ENCODE measurements at places on chromosomes 16 and 17.

DNA sequence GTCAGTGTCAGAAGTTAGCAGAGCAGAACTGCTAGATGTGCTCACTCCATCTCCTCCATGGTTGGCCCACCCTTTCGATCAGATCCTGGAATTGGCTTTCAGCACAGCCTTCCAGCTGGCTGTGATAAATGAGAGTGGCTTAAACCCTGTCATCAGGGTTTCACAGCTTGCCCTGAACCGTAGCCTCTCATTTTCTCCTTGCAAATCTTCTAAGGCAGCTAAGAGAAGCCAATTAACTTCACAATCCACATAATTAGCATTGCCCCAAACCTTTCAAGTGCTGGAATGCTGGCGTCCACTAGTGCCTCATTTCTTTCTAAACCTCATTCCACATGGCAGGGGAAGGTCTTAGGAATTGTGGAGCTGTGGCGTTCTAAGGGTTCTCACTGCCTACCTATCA is 21.7 kb downstream of the MILR1 start:
- no peak for DNase-seq

DNA sequence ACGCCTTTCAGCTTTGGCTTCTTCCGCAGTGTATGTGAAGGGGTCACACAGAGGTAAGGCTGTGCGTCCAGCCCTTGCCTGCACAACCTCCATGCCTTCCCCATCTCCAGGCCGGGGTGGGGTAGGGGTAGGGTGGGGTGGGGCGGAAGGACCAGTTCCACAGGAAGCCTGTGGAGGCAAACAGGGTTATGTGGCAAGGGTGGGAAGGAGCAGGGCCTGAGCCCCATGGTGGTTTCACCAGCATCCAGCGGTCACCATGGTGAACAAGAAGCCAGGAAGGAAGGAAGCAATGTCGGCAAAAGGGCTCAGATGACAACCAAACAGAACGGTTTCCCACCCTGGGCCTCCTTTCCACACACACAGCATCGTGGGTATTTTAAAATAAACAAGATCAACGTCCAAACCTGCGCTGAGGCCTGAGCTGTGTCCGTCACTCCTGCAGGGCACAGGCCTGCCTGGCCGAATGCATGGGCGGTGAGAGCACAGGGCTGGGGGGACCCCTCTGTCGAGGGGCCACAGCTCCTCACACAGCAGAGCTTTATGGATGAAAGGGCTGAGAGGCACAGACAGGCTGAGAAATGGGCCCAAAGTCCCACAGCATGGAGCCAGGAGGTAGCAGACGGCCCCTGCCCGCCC is 80.5 kb downstream of the ZNF778 start:
- DNase-seq, result no peak

GRCh38 chr17:10652984-10653659 is 4.0 kb downstream of the MYH3 start:
- no peak for DNase-seq

DNA sequence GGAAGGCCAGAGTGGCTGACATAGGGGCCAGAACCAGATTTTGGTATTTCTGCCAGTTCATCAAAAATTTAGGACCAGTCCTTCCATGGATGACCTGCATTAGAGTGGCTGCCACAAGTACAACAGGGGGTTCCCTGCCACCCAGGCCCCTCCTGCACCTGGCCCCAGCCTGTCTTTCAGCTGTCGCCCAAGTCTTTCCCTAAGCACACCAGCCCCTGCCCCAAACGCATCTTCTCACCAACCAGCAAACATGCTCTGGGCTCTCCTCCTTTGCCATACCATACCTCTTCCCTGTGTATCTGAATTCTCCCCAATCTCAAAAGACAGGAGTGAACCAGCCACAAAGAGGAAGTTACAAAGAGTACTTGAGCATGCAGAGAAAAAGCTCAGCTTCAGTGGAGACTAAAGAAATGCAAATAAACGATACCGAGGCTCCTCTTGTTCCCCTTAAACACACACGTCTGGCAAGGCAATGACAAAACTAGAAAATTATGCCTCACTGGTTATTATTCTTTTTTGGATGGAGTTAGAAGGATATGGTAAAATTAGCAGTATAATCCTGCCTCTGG is 130.6 kb downstream of the DYNLRB2 start:
- DNase-seq, result no peak

DNA sequence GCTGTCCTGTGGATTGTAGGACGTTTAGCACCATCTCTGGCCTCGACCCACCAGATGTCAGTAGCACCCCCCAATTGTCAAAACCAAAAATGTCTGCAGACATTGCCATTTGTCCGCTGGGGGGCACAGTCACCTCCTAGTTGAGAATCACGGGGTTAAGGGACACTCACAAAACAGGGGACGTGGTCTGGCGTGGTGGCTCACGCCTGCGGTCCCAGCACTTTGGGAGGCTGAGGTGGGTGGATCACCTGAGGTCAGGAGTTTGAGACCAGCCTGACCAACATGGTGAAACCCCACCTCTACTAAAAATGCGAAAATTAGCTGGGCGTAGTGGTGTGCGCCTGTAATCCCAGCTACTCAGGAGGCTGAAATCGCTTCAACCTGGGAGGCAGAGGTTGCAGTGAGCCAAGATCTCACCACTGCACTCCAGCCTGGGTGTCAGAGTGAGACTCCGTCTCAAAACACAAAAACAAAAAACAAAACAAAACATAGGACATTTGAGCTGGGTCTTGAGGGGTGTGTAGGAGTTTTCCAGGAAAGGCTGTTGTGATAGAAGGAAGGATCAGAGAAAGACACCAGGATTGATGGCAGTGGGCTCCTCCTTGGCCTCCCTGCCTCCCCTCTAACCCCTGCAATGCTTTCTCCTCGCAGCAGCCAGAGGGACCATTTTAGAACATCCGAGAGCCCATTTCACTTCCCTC is 171.8 kb upstream of the GSE1 start:
- no peak for DNase-seq

- DNase-seq, result no peak
Measured at GRCh38 chr16:56607675-56608042, 725 bp upstream of the MT2A start.

GRCh38 chr16:66220702-66221101 is 145.8 kb upstream of the CDH5 start:
- no peak for DNase-seq

DNA sequence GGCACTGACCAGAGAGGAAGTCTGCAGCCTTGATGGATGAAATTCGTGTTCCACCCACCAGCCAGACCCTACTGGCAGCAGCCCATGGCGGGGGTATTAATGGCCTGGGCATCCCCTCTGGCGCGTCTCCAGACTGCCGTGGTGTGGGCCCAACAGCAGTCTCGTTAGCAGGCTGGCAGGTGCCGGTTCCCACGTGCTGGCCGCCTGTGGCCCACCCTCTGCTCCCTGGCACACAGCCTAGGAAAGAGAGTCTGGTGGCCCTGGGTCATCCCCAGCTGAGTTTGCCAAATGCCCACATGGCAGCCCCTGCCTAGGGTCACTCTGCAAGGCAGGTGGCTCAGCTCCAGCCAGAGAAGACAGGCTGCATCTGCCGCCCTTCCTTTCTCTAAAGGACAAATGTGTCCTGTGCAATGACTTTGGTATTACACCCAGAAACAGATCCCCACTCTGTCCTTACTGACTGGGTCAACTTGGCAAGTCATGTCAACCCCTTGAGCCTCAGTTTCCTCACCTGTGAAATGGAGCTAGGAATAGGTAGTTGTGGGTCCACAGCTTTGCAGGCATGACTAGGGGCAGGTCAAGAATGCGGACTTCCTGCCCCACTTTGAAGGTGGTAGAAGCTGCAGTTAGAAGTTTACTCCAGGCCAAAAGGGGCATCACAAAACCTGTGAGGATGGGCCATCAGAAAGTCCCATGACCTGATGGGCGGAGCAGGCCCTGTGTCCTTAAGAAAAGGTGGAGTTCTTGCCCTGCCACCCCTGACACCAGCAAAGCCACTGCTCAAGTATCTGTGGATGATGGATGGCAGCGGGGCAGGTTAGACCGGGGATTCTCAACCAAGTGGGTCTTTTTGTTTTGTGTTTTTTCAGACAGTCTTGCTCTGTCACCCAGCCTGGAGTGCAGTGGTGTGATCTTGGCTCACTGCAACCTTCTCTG is 76.6 kb downstream of the ABCC6 start:
- DNase-seq, result no peak

DNA sequence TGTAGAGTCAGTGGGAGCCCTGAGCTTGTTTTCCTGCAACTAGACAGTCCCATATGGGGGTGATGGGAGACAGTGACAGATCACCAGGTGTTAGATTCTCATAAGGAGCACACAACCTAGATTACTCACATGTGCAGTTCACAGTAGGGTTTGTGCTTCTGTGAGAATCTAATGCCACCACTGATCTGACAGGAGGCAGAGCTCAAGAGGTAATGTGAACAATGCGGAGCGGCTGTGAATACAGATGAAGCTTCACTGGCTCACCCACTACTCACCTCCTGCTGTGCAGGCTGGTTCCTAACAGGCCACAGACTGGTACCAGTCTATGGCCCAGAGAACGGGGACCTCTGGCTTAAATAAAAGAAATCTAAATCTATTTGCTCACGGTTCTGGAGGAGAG is 10.2 kb upstream of the HSD17B2 start:
- DNase-seq, result no peak

GRCh38 chr17:70654706-70655105 is 485.4 kb downstream of the KCNJ2 start:
- DNase-seq, result no peak
